Mesothelial cell of epicardium (in vitro differentiated cells): ENCODE measurements at places on chromosomes 5 and 9.
A peak's percentile ranks its signal among the peaks of the same experiment; 100 is the strongest.

- no peak overlapping the region for H3K27ac ChIP-seq
- DNase-seq, result no peak
Measured at GRCh38 chr9:1173211-1173610, 123.1 kb downstream of the DMRT2 start.

DNA sequence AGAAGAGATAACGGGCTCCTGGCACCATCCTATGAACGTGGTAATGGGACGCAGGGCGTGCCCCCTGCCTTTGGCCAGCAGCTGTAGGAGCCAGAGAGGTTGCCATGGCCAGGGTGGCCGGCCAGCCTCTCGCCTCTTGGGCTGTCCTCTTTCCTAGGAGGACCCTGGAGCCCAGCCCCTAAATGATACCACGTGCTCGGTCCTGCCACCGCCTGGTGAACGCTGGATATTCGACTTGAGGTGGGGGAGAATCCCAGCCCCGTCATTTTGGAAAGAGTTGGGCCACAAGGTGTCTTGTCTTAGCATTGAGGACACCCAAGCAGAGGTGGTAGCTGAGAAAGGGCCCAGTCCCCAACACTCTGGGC is 391 bp upstream of the NRG2 start:
- peaks cover 87% of the 10 kb centered on the region for H3K27me3 ChIP-seq
- H3K4me1 ChIP-seq, result peaks cover 9% of the 10 kb centered on the region
- no peak overlapping the region for H3K27ac ChIP-seq
- peak overlapping the region; percentile 64 for H3K4me3 ChIP-seq
- no peaks in the 10 kb centered on the region for H3K36me3 ChIP-seq

GRCh38 chr9:81108391-81108790 is 581.0 kb downstream of the TLE1 start:
- H3K36me3 ChIP-seq, result no peaks in the 10 kb centered on the region
- no peak overlapping the region for H3K4me3 ChIP-seq
- H3K4me1 ChIP-seq, result peaks cover 29% of the 10 kb centered on the region
- H3K27me3 ChIP-seq, result no peaks in the 10 kb centered on the region

DNA sequence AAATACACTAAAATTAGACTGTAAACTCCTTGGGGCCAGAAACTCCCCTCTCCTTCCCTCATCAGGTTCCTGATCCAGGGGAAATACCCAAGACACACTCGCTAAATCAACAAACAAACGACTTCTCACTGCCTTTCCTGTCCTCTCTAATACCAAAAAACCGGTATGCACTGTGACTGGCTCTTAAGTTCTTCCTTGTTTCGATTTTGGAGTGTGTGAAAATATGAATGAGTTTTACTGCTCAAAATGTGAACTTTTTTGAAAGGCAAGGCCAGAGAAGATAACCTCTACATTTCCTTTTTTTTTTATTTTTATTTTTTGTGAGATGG is 81.1 kb upstream of the EPB41L4B start:
- no peak overlapping the region for H3K4me3 ChIP-seq
- DNase-seq, result no peak
- no peaks in the 10 kb centered on the region for H3K27me3 ChIP-seq
- peaks cover 6% of the 10 kb centered on the region for H3K36me3 ChIP-seq
